Sigmoid colon (tissue), 7 donors: ENCODE measurements at places on chromosomes 13 and 19. TPM values are rescaled to one million over a fixed set of nuclear protein-coding genes. Genes with fewer than 3 reads are reported as not detected.

Gene MATK
- total RNA-seq = 1.8 TPM

Gene ZNF28
- 6.8 TPM for total RNA-seq

Gene PCDH9
- total RNA-seq = 6.0 TPM

Gene BRME1
- total RNA-seq = 1.4 TPM

Gene CALR3
- total RNA-seq = not detected

Gene ZNF254
- 21.1 TPM for total RNA-seq

Gene RGCC
- 65.3 TPM for total RNA-seq

Gene ZNF90
- 4.6 TPM for total RNA-seq

Gene FZR1
- 11.8 TPM for total RNA-seq

Gene ZNF563
- total RNA-seq = 5.7 TPM

Gene MAB21L1
- total RNA-seq = 1.6 TPM

Gene FGF14
- 1.1 TPM for total RNA-seq

Gene KLK1
- not detected for total RNA-seq
